ENCODE measurements at places on chromosomes 5 and 9.

GRCh38 chr9:89781838-89782540, 177.2 kb downstream of the GADD45G start:
- no peak for DNase-seq

GRCh38 chr5:76137887-76138542, 54.8 kb downstream of the SV2C start:
- no peak for DNase-seq

DNA sequence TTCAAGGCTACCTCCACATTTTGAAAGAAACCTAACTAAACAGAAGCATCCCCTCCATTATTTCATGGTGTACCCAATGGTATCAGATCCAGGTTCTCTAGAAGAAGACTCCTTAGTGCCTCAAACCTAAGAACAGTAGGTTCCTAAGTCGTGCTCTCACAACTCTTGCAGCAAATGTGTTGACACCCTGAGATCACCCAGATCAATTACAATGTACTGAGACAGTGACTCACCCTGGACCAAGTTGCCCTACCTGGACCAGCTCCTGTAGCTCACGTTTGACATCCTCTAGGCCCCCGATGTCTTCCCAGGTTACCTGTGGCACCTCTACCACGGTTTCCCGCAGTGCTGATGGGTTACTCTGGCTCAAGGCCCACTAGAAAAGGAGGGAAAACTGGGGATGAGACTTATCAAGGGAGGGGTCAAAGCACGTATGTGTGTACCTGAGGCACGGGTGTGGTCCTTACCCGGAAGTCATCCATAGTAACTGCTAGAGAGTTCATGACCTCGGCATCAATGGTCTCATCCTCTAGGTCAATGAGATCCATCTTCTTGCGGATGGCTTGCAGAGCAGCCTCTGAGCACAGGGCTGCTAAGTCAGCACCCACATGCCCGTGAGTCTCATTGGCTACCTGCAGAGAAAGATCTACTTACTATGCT, 11.7 kb downstream of the VCP start:
- DNase-seq = no peak

DNA sequence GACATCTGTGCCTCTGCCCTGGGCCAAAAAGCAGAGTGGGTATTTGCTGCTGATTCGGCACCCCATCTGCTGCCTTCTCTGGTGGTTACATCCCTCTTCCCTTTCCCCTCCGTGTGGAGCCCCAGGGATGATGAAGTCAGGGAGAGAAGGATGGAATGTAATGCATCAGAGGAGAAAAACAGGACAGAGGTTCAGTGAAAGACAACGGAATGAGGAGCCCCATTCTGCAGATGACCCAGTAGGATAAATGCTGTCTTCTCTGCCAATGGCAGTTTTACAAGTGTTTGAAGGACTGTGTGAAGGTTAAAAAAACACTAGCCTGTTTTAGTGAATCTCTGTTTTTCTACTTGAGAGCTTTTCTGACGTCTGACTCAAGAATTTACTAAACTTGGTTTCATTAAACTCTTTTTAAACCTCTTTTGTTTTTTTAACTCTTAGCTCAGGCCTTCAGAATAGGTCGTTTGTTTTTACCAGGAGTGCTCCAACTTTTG, 86.3 kb downstream of the NLN start:
- DNase-seq = no peak

DNA sequence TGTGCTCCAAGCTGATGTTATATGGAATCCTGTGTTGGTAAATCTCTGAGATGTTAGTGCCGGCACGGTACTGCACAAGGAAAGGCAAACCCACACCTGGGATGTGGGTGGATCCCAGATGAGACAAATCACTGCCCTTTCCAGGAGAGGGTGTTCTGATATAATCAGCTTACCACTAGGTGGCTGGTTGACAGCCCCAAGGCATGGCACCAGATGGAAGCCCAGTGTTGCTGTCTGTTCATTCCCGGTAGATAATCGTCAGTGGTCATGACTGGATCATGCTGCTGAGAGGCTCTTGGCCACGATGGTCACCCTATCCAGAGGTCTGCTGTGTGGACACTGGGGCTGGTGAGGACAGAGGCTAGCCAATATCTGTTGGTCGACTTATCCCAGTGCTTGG, 184.0 kb downstream of the CACNA1B start:
- no peak for DNase-seq
